Hippocampal formation (tissue), 2 donors: ENCODE measurements at places on chromosomes 16 and 17.

GRCh38 chr17:79131701-79132100, 57.1 kb downstream of the ENGASE start:
- DNase-seq = no peak

DNA sequence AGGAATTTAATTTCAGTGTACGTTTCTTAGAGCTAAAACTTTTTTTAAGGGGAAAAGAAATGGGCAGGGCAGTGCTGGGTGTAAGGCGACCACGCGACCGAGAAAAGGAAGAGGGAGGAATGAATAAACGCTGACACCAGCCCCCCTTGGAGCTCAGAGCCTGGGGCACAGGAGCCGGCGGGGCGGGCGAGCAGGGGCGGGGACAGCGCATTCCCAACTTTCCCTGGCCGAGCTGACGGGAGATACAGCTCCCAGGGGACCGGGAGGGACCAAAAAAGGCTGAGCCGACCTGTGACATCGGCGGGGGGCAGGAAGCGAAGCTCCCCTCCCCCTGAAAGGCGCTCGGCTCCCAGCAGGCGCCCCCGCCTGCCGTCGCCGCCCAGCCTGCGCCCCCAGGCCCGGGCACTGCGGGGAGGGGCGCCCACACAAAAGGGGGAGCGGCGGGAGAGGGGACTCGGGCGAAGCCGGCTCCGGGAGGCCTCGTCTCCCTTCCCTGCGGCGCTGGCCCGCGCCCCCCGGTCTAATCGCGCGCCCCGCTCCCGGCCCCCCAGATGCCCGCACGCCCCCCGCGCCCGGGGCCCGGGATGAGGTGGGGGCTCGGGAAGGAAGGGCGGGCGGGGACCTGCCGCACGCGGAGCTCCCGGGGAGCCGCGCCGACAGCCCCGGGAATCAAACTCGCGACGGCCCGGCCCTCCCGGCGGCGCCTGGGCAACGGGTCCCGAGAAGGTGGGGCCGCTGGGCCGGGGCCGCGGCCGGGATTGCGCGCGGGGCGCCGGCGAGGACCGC, 622 bp downstream of the CUEDC1 start:
- DNase-seq = peak; percentile 68

GRCh38 chr17:58693208-58693607, 806 bp downstream of the RAD51C start:
- no peak for DNase-seq

DNA sequence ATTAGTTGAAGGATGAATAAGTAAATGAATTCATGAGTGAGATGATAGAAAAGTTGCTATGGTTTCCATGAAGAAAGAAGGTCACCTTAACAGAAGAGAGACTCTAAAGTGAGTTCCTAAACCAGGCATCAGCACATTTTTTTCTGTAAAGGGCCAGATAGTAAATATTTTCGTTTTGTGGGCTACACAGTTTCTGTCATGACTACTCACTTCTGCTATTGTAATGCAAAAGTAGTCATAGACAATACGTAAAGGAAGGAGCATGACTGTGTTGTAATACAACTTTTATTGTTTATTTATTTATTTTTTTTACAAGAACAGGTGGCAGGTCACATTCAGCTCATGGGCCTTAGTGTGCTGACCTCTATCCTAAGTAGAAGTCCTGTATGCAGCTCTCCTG, 426.1 kb upstream of the DYNLRB2 start:
- no peak for DNase-seq

DNA sequence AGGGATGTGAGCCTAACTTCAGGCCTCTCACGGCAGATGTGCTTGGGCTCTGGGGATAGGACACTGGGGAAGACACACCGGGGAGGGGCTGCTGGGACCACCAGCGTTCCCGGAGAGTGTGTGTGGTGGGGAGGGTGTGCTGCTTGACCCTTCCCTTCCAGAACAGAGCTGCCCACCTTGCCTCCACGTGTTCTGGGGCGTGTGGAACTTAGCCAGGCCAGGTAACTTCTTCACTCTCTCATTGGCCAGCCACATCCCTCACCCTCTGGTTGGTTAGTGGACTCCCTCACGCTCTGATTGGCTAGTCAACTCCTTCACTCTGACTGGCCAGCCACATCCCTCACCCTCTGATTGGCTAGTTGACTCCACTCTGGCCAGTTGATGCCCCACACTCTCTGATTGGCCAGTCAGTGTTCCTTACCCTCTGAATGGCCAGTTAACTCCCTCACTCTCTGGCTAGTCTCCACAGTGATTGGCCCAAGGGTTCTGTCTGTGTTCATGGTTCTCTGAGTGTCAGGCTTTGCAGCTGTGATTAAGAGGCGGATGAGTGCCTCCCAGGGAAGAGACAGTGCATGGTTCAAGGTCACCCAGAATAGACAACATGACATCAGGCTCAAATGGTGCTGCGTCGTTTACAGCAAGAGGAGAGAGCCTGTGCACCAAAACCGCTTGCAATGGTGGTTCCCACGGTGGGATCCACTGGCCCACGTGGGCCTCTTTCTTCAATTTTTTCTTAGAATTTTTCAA, 10.0 kb downstream of the TMEM235 start:
- peak; percentile 93 for DNase-seq

DNA sequence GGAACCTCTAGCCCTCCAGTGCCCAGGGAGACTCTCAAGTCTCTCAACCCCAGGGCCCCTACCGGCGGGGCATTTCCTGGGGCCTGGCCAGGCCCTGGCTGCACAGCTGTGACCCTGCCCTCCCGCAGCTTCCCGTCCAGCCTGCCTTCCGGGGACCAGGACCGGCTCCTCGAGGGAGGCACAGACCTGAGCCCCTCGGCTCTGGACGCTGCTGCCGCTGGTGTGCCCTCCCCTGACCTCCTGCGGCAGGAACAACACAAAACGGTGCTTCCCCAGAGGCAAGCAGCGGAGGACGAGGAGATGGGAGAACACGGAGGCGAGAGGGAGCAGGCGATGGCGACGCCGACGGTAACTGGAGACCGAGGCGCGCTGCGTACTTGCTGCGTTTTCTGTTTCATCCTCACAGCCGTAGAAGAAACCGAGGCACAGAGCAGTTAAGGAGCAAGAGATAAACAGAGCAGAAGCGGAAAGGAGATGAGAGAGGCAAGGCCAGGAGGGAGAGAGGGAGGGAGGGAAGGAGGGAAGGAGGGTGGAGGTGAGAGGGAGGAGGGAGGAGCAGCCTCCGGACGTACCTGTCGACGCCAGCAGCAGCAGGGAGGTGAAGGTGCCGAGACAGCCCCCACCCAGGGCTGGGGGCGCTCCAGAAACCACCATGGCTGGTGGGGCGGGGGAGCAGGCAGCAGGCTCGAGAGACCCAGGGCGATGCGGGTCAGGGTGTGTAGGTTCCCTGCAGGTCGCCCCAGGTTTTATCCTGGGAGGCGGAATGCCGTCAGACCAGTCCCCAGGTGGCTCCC, at the start of gene PRSS22:
Gene PRSS22 (minus strand): TSS at position 720 of the 794 bp plus-strand sequence. CDS start 66 bp downstream, at position 654.
- DNase-seq = no peak

DNA sequence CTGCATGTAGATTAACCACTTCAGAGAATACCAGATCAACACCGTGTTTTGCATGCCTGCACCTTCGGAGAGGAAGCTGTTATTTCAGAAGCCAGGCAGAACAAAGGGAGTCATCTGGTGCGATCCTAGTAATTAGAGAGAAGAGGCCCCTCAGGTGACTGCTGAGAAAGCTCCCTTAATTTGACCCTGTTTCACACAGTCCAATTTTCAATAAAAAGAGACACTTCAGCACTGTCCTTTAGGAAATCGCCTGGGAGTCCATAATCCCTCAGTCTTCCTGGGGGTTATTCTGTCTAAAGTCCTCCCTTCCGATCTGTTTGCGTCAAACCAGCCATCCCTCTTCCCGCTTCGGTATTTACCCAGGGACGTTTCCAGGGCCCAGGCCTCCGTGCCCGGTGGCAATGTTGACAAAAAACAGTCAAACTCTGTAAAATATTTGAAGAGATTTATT, 23.4 kb upstream of the TNRC6C start:
- DNase-seq = no peak

- DNase-seq = no peak
Observed at GRCh38 chr17:42365136-42365535, 23.1 kb downstream of the STAT3 start.

DNA sequence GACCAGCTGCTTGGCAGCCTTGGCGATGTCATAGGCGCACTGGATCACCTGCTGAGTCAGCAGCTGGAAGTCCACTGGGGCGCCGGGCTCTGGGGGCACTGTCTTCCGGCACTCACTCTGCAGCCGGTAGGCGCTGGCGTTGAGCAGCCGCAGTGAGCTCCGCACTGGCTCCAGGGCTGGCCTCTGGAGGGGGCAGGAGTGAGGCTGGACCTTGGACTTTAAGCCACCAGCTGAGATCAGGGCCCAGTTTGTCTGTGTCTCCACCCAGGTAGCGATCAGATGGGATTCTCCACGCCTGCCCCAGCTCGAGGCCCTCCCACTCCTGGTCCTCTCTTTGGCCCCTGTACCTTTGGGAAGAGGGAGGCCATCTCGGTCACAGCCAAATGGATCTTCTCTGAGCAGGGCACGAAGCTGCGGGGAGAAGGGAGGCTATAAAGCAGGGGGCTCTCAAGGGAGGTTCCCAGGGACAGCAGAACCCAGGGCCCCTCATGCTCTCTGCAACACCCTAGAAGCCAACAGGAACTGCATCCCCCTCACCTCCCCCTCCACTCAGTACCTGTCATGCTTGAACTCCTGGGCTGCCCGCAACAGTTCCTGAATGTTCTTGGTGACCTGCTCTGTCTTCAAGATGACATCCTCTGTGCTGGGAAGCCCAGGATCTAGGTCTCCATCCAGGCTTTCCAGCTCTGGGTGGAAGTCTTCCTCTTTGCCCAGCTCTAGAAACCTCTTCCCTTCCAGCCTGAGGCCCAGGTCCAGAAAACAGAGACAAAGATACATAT, 6.4 kb downstream of the TP53I13 start:
- no peak for DNase-seq

GRCh38 chr16:70253291-70254106, 1.8 kb upstream of the EXOSC6 start:
- DNase-seq = no peak

DNA sequence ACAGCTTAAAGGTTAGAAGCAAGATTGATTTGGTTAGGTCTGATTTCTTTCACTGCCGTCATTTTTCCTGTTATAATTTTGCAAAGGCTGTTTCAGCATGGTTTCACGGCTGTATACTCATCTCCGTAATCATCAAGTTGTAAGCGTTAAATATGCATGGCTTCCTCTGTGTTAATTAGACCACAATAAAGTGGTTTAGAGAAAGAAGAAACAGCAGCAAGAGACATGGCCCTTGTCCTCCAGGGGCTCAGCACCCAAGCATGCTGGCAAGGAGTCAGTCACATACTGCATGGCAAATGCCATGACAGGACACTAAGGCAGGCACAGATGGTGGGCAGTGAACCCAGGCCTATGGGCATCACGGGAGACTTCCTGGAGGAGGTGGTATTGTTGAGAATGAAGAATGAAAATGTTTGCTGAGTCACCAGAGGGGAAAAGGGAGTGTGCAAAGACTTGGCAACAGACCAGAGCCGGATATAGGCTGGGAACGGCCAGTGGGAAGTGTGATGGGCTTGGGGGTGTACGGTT, 61.4 kb upstream of the PLCG2 start:
- DNase-seq = no peak

GRCh38 chr17:354651-355556, 2.3 kb upstream of the RPH3AL start:
- DNase-seq = no peak

GRCh38 chr17:68368387-68368786, 77.1 kb downstream of the ARSG start:
- DNase-seq = no peak

DNA sequence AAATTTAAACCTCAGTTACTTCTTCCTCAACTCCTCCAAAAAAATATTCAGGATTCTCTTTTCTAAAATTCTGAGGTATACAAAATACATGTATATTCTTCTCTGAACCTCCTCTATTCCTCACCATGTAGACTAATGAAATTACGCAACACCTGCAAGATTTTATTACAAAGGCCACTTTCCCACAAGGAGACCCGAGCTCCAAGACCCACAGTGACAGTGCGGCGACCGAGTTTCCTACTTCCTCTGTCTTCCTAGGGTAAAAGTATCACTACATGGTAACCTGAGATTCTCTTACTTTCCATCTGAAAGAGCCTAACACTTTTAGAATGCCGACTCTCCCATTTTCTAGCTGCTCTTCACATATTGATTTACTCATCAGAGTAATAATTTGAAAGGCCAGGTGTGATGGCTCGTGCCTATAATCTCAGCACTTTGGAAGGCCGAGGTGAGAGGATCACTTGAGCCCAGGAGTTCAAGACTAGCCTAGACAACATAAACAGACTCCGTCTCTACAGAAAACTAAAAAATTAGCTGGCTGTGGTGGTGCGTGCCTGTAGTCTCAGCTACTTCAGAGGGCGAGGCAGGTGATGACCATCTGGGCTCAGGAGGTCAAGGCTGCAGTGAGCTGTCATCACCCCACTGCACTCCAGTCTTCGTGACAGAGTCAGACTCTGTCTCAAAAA, 35.7 kb downstream of the CYTH1 start:
- DNase-seq = no peak

DNA sequence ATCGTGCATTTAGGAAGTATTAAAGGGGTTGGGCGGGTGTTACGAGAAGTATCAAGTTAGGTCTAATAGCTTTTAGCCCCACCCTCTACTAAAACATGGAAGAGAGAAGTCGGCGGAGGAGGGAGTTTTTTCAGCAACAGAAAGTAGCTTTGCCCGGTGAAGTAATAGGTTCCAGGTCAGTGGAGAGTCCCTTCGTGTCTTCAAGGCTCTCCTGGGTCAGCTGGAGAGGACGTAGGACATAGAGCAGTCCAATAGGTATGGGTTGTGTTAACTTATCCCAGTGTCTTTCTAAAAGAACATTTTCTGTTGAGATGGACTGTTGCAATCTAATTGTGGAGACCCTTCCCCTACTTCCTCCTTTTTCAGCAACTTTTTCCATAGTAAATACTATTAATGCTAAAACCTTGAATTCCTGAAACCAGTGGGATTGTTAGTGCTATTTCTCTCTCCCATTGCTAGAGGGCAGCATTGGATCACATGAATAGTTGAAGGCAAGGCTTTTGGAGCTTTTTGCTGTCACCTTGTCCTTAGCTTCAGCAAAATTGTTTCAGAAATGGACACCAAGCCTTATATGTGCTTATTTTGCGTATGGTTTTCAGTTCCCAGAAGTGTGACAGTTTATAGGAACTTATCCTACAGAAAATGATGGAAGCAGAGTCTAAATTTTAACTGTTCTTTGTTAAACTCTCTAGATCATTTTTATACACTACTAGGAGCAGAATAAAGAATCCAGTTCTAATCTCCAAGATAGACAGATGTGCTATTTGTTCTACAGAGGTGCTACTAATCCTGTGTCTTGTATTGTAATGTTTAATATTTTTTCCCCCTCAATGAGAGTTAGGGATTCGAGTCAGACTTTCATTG, 38.4 kb downstream of the UTP18 start:
- peak; percentile 3 for DNase-seq

GRCh38 chr17:59890720-59891119, 2.0 kb downstream of the TUBD1 start:
- no peak for DNase-seq
